Natural killer cell treated with Interleukin-12 subunit alpha and Interleukin-12 subunit beta and Interleukin-15 and Interleukin-18, amount 100 ng/mL, for 72 hours (primary cell): ENCODE measurements at places on chromosomes 6 and 20. TPM values are rescaled to one million over a fixed set of nuclear protein-coding genes. Genes with fewer than 3 reads are reported as not detected.

Gene CRISP3
- total RNA-seq, result not detected

GRCh38 chr6:158865769-158866168 lies 46.6 kb upstream of the EZR start:
- H3K4me1 ChIP-seq, result peaks cover 38% of the 10 kb centered on the region
- no peaks in the 10 kb centered on the region for H3K36me3 ChIP-seq
- no peaks in the 10 kb centered on the region for H3K27me3 ChIP-seq
- no peak overlapping the region for H3K27ac ChIP-seq

GRCh38 chr6:55981660-55982059 lies 106.3 kb upstream of the BMP5 start:
- H3K4me1 ChIP-seq, result no peaks in the 10 kb centered on the region
- no peak overlapping the region for H3K27ac ChIP-seq
- no peaks in the 10 kb centered on the region for H3K36me3 ChIP-seq
- H3K4me3 ChIP-seq, result no peak overlapping the region
- no peak for DNase-seq
- H3K27me3 ChIP-seq, result no peaks in the 10 kb centered on the region

Gene KIF13A
- total RNA-seq, result 8.2 TPM

Gene BCAS1
- total RNA-seq, result 0.10 TPM

Gene MAD2L1BP
- total RNA-seq, result 39.7 TPM

DNA sequence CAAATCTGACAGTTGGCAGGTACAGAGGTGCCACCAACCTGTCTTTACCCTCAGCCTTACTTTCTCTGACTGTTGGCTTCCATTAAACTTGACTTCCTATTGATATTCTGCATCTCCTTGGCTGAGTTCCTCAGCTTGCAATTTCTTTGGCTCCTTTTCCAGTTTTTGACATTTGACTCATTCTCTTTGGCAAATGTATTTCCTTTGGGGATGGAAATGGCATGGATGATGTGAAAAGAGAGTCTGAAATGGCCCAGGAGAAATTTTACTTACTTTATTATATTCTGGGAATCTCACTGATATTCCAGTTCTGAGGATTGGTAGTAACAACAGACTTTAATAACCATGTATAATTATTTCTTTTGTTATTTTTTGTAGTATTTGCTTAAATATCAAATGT lies 255.2 kb downstream of the CD109 start:
- H3K27me3 ChIP-seq, result peaks cover 7% of the 10 kb centered on the region
- no peak for DNase-seq
- peaks cover 4% of the 10 kb centered on the region for H3K4me1 ChIP-seq
- no peaks in the 10 kb centered on the region for H3K36me3 ChIP-seq

DNA sequence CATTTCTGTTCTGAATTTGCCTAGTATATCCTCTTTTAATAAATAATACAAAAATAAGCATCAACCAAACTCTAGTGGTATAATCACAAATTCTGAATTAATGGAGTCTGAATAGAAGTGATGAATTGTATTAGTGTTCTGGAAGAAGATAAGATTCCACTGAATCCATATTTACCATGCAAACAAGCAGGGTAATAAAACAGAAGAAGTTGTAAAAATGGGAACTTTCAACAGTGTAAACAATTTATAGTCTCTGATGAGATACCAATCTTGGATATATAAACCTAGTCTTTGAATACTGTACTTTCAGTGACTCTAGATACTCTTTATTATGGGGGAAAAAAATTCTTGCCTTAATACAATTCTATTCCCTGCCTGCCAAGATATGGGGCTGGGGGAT lies 197.6 kb downstream of the KHDC1L start:
- H3K4me1 ChIP-seq, result no peaks in the 10 kb centered on the region
- no peak overlapping the region for H3K27ac ChIP-seq
- H3K36me3 ChIP-seq, result no peaks in the 10 kb centered on the region
- no peak for DNase-seq
- no peaks in the 10 kb centered on the region for H3K27me3 ChIP-seq
- no peak overlapping the region for H3K4me3 ChIP-seq

Gene PSORS1C1
- total RNA-seq, result not detected

GRCh38 chr6:138400326-138400725 lies 3.7 kb upstream of the HEBP2 start:
- H3K27me3 ChIP-seq, result no peaks in the 10 kb centered on the region
- no peak for DNase-seq
- no peak overlapping the region for H3K4me3 ChIP-seq
- peaks cover 11% of the 10 kb centered on the region for H3K4me1 ChIP-seq
- H3K36me3 ChIP-seq, result no peaks in the 10 kb centered on the region
